Anterior cingulate cortex (tissue), 58 donors: ENCODE measurements at places on chromosomes 6 and 20.

- no peak for DNase-seq
Observed at GRCh38 chr6:47405273-47405672, 72.3 kb upstream of the CD2AP start.

DNA sequence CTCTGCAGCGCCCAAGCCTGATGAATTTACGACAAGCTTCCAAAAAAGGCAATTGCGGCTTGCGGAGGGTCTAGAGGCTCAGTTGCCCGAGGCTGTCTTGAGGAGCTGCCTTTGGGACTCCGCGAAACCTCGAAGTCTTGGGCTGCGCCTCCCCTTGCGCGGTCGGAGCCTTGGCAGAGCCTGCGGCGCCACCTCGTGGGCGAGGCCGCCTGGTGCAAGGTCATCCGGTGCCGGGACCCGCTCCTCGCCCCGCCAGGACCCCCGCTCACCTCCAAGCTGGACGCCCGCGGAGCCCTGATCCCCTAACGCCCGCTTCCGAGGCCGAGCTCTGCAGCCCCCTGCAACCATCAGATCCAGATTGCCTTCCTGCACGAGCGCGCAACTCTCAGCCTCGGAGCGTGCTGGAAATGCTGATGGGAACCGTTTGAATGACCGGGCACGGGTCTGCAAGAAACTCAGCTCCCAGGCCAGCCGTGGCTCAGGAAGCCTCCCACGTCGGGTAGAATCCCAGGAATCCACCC, 14.9 kb upstream of the FAM210B start:
- peak; percentile 11 for DNase-seq

DNA sequence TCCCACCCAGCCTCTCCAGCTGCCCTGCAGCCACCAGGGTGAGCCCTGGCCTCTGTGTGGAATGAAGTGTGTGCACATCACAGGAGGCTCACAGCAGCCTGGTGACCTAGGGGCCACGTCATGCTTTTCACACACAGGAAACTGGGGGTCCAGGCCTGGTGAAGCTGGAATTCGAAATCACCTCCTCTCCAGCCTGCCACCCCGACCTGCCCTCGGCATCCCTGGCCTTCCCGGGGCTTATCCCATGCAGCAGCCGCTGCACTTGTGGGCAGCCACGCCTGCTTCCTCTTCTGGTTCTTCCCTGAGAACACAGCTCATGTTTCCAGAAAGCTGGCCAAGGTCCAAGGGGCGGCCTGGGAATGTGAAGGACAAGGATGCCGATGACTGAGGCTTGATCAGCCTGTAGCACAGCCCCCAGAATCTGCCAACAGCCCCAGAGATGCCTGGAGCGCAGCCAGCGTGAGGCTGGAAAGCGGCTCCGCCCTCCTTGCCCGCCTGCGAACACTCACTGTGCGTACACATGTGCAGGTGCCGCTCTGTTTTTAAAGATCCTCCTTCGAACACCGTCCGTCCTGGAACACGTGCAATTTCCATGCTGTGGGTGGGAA, 4.2 kb upstream of the NTSR1 start:
- DNase-seq: no peak

DNA sequence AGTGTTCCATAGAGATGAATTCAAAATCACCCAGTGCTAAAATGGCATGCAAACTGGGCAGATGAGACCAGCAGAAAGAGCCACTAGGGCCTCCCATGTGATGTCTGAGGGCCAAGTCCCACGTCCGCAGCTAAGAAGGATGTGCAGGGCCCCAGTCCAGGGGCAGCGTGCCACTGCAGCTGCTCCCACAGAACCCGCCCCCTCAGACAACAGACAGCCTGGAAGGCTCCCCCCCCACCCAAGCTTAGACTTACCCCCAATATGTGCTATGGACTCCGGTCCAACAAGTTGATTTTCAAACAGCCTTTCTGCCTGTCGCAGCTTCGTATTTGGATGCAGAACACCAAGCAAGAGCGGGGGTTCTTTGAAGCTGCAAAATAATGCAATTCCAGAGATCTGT, 14.0 kb downstream of the APMAP start:
- peak; percentile 65 for DNase-seq

- no peak for DNase-seq
Observed at GRCh38 chr6:305371-306206, 13.3 kb downstream of the DUSP22 start.

DNA sequence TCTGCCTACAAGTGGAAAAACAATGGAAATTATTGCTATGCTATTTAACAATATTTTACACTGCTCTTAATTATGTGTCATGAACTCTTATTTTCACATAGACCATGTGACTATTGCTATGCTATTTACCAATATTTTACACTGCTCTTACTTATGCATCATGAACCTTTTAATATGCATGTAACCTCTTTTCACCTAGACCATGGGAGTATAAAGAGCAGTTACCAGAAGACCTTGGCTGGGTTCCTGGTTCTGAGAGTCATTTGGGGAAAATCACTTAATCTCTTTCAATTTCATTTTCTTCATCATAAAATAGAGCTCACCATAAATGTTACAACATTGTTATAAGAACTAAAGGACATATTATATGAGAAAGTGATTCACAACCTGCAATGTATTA, 223.8 kb upstream of the RNF217 start:
- no peak for DNase-seq

- no peak for DNase-seq
Observed at GRCh38 chr6:128500749-128501600, 19.4 kb downstream of the PTPRK start.
